Posterior cingulate gyrus (tissue), 11 donors: ENCODE measurements at places on chromosomes 16 and 17.
A peak's percentile ranks its signal among the peaks of the same experiment; 100 is the strongest.

- DNase-seq, result no peak
Observed at GRCh38 chr16:79329166-79329521, 271.4 kb downstream of the MAF start.

GRCh38 chr17:28737770-28738679 lies 5.8 kb upstream of the TRAF4 start:
- no peak for DNase-seq

DNA sequence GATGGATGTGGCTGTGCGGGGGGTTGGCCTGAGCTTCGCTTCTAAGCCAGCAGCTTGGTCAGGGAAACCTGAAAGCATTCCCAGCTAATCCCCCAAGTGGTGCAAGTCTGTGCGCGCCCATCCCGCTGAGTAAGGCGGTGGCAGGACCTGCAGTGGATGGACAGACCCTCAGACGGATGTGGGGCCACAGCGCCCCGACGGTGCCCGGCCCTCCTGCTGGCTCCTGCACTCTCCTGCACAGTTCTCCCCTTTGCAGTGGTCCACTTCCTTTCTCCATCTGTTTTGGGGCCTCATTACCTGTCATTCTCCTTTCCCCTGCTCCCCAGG lies 2.3 kb downstream of the ATP2A1 start:
- DNase-seq, result no peak

DNA sequence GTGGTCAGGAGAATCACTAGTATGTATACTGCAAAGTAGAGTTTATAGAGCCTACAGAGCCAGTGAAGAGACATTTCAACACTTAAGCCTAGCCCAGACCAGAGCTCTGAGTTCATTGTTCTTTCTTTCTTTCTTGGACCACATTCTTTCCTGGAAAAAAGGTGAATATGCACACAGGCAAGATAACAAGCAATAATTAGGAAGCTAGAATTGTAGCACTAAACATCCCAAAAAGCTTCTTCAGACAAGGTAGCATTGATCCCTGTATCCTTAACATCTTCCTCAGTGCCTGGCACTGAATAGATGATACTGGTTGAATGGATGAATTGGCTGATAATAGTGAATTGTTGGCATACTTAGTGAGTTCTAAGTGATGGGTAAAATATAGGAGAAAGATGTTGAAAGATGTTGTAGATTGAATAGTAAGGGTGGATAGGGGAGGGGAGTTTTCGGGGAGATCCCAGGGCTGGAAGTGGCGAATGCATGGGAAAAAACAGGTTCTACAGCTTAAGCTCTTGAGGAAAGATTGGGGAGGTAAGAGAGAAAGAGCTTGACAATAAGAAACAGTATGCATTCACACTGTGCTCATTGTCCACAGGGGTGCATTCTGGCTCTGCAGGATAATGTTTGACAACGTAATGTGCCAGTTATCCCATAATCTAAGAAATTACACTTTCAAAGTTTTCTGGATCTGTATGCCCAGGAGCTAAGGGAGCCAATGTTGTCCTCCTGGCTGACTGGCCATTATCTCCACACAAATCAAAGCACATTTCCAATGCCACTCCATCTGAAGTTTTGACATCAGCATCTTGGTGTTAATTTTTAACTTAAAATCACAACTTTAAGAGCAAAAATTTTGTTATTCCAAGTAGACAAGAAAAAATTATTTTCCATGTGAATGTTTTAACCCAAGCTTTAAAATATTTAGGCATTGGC lies 35.6 kb downstream of the TUBD1 start:
- no peak for DNase-seq

DNA sequence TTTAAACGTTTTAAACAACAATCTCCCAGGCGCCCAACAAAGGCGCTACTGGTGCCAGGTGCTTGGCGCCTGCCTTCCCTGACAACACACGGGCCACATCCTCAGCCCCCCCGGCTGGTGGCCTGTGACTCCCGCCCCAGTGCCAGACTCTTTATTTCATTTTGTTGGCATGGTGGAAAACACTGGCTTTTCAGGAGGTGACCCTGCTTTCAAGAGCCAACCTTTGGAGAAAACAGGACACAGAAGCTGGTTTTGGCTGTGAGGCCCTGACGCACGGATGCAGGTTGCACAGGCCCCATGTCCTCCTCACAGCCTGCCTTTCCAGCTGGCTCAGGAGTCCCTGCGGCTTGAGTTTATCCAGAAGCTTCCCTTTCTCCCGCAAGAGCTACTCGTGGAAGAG lies 100.0 kb downstream of the METRNL start:
- peak; percentile 35 for DNase-seq

GRCh38 chr16:50265260-50265659 lies 1.1 kb upstream of the ADCY7 start:
- DNase-seq, result no peak

DNA sequence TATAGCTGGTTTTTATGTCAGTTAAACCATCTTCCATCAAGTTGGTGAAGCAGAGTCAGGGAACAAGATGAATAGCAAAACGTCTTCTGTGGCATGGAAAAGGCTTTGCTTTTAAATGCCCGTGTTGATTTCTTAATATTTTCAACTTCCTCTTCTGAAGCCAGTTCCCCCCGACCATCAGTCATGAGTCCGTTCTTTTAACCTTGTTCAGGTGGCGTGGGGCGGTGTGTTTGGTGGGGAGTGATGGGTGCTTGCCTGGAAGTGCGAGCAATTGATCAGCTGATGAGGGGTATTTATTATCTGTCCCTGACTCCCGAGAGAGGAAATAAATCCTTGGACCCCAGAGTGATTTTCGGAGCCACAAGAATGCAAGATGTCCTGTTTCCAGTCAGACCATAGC lies 147.1 kb downstream of the WWOX start:
- peak; percentile 42 for DNase-seq

- DNase-seq, result no peak
Observed at GRCh38 chr16:67409631-67410030, 6.6 kb downstream of the ZDHHC1 start.

- DNase-seq, result no peak
Observed at GRCh38 chr16:22262460-22262859, 34.7 kb upstream of the POLR3E start.

DNA sequence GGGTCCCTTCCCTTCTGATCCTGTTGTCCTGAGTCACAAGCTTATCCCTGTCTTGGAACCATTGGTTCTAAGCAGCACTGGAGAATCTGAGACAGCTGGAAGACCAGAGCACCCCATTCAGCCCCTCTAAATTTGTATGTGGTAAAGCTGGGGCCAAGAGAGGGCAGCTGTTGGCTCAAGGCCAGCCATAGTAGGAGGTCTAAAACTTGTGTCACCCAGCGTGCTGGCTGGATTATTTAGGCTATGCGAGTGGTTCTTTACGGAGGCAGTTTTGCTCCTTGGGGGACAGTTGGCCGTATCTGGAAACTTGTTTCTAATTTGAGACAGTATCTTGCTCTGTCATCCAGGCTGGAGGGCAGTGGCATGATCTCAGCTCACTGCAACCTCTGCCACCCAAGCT lies 69.6 kb upstream of the GSE1 start:
- no peak for DNase-seq

DNA sequence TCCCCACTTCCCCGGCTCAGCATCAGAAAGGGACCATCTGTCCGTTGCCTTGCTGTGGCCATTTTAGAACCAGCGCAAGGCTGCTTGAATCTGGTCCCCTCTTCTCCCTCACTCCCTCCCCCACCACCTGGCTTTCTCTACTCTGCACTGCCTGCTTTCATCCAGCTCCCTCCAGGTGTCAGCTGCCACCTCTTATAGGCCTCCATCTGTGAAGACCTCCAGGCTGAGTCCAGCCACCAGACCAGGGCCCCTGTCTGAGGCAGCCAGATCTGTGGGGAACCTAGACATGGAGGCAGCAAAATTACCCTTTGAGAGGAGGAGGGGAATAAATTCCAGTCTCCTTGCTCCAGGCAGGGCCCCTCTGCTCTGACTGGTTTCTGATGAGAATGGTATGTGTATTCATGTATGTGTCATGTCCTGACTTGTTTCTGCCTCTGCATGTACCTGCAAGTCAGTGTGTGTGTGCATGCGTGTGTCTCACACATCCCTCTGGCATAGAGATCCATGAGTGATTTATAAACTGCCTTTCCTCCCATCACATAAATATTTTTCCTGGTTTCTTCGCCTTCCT lies 21.1 kb downstream of the MINK1 start:
- no peak for DNase-seq
